ENCODE measurements at places on chromosomes 3 and 15.

DNA sequence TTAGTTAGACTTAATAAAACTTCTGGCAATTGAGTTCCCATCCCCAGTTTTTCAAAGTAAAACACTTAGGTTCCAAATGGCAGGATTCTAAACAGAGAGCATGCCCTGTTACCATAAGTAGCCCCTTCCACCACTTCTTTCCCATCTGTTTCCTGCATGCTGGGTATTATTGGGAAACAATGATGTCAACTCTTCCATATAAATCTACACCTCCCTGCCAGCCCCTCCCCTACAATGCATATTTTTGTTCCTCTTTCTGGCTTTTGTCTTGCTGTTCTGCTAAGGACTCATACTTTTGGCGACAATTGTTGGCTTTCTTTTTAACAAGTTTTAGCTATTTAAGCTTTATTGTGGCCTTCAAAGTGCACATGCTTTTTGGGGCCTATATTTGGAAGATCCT lies 11.1 kb downstream of the ARHGAP31 start:
- DNase-seq, result no peak

DNA sequence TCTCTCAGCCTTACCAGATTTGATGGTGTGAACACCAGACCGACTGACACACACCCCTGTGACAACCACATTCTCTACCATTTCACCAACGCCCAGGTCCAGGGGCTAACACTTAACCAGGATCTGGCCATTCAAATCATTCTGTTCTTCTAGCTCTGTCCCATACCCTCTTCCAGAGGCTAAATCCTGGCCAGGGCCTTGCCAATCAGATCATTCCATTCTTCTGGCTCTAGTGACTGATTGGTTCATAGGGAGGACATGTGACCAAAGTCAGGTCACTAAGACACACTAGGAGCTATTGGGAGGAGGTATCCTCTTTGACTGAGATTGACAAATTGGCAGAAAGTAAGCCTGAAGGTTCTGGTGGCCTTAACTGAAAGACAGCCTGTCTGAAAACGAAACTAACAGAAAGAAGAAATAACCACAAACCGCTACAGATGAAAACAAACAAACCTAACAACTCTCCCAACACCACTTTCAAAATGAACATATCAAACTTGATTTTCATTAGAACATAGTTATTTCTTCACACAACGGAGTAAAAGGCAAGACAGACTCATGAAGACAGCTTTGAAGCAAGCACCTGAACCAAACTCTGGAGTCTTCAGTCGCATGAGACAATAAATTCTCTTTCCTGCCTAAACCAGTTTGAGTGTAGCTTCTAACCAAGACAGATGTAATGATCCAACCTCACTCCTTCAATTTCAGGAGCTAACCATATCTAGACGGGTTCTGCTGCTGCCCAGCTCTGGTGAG lies 68.5 kb downstream of the TRANK1 start:
- peak; percentile 22 for DNase-seq

DNA sequence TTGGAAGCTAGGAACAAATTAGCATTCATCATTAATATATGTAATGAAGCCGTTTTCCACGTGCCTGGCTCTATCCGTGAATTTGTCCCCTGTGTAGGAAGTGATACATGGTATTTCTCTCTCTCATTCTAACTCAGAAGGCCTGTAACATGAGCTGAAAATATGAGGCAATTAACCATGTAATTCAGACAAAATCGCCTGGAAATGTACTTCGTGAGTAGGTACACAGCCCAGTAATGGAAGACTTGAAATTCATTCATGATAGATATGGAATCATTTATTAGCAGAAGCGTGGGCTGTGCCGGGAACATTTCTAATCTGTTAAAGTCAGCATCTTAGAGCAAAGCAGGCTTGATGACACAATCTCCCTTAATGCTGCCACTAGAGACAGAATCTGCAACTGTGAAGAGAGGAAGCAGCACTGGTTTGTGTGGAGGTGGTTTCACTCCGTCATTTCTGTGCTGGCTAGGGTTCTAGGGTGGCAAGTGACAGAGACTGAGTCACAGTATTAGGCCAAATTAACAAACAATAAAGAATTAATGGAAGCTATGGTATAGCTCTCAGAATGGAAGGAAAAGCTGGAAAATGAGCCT lies 225.0 kb upstream of the PROK2 start:
- peak; percentile 30 for DNase-seq

DNA sequence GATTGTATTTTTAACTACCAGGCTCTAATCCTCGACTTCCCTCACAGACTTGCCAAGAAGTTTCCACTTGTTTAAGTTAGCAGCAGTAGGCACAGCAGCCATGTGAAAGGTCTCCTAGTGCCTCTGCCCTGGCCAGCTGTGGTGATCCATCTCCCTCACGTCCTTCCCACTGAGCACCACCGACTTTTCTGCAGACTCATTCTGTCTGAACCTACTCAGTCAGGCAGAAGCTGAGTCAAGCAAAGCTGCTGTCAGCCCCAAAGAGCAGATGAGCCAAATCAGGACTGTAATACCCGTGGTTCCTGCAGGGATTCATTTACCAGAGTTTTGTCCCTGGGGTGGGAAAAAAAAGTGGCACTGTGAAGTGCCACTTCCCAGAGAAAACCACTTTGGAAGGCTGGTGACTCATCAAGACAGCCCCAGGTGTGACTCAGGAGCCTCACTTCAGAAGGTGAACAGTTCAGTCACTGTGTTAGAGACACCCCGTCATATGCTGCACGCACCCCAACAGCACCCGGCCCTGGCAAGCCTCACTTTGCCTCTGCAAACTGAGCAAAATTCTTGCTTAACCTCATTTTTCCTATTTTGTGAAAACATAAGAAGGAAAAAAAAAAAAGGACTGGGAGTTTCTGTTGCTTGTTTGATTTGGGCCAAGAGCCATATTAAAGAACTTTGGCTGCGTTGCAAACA lies 76.0 kb downstream of the WWTR1 start:
- no peak for DNase-seq

- DNase-seq, result no peak
These were observed 12.7 kb upstream of the SCN10A start for GRCh38 chr3:38828681-38829080.

- no peak for DNase-seq
These were observed 203.9 kb downstream of the TLE3 start for GRCh38 chr15:69893863-69894262.

All from activated T-cell treated with anti-CD3 and anti-CD28 coated beads, Interleukin-2, amount 50 U/mL, for 72 hours (primary cell).